ENCODE measurements at places on chromosomes 12 and 14.

DNA sequence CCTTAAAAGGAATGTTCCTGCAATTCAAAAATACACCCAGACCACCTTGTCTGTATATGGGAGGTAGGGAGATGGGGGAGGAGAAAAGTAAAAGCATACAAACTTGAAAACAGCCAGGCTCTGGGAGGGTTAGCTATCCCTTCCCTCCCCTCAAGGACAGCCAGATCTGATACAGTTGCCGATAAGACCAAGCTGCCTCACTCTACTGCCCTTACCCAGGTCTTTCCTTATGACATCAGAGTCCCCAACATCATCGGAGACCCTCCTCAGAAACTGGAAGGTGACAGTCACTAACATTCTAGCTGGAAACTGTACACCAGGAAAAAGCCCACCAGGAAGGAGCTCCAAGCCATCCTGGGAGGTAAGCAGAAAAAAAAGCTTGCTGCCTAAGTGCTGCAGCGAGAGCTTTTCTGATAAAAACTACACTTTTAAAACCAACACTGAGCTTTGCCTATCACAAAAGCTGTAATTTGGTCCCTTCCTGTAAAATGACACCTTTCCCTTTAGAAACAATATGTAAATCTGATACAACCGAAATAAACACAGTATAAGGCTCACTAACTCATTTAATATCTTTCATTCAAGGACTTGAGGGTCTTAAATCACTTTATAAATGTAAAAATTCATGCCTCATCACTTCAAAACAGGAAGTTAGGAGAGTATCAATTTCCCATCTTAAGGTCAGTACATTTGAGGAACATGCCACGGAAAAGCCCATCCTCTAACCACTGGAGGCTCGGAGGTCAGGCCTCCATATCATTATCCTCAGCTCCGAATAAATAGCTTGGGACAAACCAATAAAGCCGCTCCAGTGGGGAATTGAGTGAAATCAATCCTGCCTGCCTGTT is 20.4 kb upstream of the PLEKHH1 start:
- no peak overlapping the region for H3K4me3 ChIP-seq
- H3K4me1 ChIP-seq: peaks cover 12% of the 10 kb centered on the region
- DNase-seq: no peak
- H3K27ac ChIP-seq: no peak overlapping the region
- no peaks in the 10 kb centered on the region for H3K36me3 ChIP-seq

GRCh38 chr12:59345406-59345805 is 250.4 kb upstream of the SLC16A7 start:
- no peaks in the 10 kb centered on the region for H3K36me3 ChIP-seq
- no peak overlapping the region for H3K4me3 ChIP-seq
- H3K27me3 ChIP-seq: no peaks in the 10 kb centered on the region

- no peak overlapping the region for H3K4me3 ChIP-seq
- no peak for DNase-seq
- H3K27me3 ChIP-seq: no peaks in the 10 kb centered on the region
- no peaks in the 10 kb centered on the region for H3K36me3 ChIP-seq
- no peak overlapping the region for H3K27ac ChIP-seq
Measured at GRCh38 chr12:46483572-46484395, 111.2 kb upstream of the SLC38A2 start.

- no peak overlapping the region for H3K27ac ChIP-seq
- no peak overlapping the region for H3K4me3 ChIP-seq
- DNase-seq: no peak
- no peaks in the 10 kb centered on the region for H3K36me3 ChIP-seq
- H3K4me1 ChIP-seq: no peaks in the 10 kb centered on the region
Measured at GRCh38 chr12:93022603-93023340, 93.7 kb upstream of the EEA1 start.

GRCh38 chr14:81946834-81947798 is 413.5 kb upstream of the SEL1L start:
- no peak for DNase-seq
- H3K36me3 ChIP-seq: no peaks in the 10 kb centered on the region
- H3K4me3 ChIP-seq: no peak overlapping the region
- H3K27ac ChIP-seq: no peak overlapping the region

DNA sequence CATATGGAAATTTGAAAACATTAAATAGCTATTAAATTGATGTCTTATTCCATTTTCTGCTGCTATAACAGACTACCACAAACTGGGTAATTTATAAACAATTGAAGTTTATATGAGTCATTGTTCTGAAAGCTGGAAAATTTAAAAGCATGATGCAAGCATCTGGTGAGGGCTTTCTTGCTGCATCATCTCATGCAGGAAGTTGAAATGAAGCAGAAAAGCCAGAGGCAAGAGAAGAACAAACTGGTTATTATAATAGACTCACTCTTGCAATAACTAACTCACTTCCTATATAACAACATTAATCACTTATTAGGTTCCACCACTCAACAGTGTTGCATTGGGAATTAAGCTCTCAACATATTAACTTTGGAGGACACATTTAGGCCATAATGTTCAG is 1277.4 kb downstream of the LRFN5 start:
- H3K27ac ChIP-seq: no peak overlapping the region
- no peak overlapping the region for H3K4me3 ChIP-seq
- H3K27me3 ChIP-seq: no peaks in the 10 kb centered on the region
- DNase-seq: no peak
- H3K4me1 ChIP-seq: no peaks in the 10 kb centered on the region
- H3K36me3 ChIP-seq: no peaks in the 10 kb centered on the region

- H3K4me1 ChIP-seq: no peaks in the 10 kb centered on the region
- H3K4me3 ChIP-seq: no peak overlapping the region
- H3K27ac ChIP-seq: no peak overlapping the region
Measured at GRCh38 chr14:70538087-70538486, 3.3 kb upstream of the ADAM20 start.

DNA sequence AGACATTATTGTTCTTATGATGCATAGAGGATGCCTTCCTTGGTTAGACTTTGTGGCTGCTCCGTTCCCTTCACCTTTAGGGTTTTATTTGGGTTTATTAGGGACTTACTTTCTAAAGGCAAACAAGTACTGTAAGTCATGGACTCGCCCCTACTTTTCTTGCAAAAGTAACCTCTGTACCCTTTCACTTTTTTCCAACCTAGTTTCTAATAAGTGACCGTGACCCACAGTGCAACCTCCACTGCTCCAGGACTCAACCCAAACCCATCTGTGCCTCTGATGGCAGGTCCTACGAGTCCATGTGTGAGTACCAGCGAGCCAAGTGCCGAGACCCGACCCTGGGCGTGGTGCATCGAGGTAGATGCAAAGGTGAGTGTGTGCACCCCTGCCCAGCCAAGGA is 72.7 kb downstream of the SMOC1 start:
- no peaks in the 10 kb centered on the region for H3K4me1 ChIP-seq
- peaks cover 33% of the 10 kb centered on the region for H3K27me3 ChIP-seq
- no peak overlapping the region for H3K4me3 ChIP-seq
- no peaks in the 10 kb centered on the region for H3K36me3 ChIP-seq
- H3K27ac ChIP-seq: no peak overlapping the region

DNA sequence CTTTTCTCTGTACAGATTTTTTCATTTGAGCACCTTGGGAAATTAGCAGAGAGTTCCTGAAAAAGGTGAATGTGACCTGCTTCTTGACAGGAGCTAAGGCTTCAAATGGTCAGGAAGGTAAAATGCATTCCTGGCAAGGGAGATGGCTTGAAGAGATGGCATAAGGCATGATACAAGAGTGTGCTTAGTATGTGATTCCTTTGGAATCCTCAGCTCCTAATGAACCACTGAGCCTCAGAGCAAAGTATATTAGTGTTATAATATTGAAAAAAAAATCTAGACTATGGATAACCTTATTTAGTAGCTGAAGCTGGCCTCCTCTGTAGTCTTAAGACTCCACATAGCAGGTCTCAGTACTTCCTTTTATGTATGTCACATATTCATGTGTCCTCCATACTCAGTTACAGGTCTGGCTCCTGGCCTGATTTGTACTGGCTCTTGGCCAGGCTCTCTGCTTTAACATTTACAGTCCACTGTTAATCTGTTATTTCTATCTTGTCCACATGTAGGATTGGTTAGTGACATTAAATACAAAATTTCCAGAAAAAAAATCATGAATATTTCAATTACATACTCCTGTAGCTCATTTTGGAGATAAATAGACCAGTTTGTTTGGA is 17.9 kb downstream of the TOGARAM1 start:
- peaks cover 29% of the 10 kb centered on the region for H3K4me1 ChIP-seq
- H3K27ac ChIP-seq: no peak overlapping the region
- H3K27me3 ChIP-seq: no peaks in the 10 kb centered on the region
- no peak for DNase-seq

DNA sequence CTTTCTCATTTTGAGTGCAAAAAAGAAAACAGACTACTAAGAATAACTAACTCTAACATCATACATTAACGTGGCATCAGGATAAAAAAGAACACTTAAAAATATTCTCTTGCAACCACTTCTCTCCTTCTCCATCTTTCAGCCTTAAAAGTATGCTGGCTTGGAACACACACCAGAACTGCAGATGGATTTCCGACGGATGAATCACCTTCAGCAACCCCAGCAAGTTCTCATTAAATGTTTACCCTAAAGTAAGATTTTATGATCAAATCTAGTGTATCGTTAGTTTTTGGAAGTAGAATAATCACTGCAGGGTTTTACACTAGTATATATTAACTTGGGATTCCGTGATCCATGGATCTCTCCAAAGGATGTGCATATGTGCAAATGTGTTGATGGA is 1.2 kb downstream of the NEK9 start:
- peaks cover 8% of the 10 kb centered on the region for H3K36me3 ChIP-seq
- H3K4me3 ChIP-seq: peak overlapping the region; percentile 99
- H3K4me1 ChIP-seq: peaks cover 54% of the 10 kb centered on the region
- peak overlapping the region; percentile 100 for H3K27ac ChIP-seq

DNA sequence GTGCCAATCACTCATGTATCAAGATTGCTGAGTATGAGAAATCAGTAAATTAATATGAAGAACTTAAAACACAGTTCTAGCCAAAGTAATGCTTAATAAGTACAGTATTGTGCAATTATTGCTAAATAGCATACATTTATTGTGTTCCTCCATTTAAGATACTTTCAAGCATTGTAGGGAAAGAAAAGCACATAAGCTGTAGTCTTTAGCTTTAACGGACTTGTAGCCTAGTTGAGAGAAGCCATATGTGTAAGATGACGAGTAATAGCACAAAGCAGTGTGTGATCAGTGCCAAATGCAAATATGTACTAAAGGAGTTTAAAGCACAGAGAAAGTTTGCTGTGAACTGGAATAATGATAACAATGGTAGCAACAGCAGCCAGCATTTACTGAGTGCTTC is 38.1 kb downstream of the ETV6 start:
- H3K36me3 ChIP-seq: no peaks in the 10 kb centered on the region
- DNase-seq: no peak
- no peak overlapping the region for H3K27ac ChIP-seq
- H3K4me1 ChIP-seq: peaks cover 15% of the 10 kb centered on the region
- no peak overlapping the region for H3K4me3 ChIP-seq

- H3K4me3 ChIP-seq: peak overlapping the region; percentile 99
- DNase-seq: peak; percentile 61
- no peaks in the 10 kb centered on the region for H3K27me3 ChIP-seq
- H3K36me3 ChIP-seq: no peaks in the 10 kb centered on the region
- peak overlapping the region; percentile 100 for H3K27ac ChIP-seq
Measured at GRCh38 chr12:132445884-132446632, 43.9 kb upstream of the FBRSL1 start.

- no peak overlapping the region for H3K27ac ChIP-seq
- H3K4me3 ChIP-seq: no peak overlapping the region
- H3K4me1 ChIP-seq: peaks cover 12% of the 10 kb centered on the region
- H3K27me3 ChIP-seq: no peaks in the 10 kb centered on the region
- H3K36me3 ChIP-seq: peaks cover 29% of the 10 kb centered on the region
Measured at GRCh38 chr12:94386422-94386821, 73.2 kb downstream of the CEP83 start.

GRCh38 chr14:64730061-64730440 is 25.8 kb downstream of the PLEKHG3 start:
- H3K4me1 ChIP-seq: peaks cover 21% of the 10 kb centered on the region
- H3K27ac ChIP-seq: no peak overlapping the region
- H3K36me3 ChIP-seq: no peaks in the 10 kb centered on the region
- DNase-seq: no peak
- H3K4me3 ChIP-seq: no peak overlapping the region

DNA sequence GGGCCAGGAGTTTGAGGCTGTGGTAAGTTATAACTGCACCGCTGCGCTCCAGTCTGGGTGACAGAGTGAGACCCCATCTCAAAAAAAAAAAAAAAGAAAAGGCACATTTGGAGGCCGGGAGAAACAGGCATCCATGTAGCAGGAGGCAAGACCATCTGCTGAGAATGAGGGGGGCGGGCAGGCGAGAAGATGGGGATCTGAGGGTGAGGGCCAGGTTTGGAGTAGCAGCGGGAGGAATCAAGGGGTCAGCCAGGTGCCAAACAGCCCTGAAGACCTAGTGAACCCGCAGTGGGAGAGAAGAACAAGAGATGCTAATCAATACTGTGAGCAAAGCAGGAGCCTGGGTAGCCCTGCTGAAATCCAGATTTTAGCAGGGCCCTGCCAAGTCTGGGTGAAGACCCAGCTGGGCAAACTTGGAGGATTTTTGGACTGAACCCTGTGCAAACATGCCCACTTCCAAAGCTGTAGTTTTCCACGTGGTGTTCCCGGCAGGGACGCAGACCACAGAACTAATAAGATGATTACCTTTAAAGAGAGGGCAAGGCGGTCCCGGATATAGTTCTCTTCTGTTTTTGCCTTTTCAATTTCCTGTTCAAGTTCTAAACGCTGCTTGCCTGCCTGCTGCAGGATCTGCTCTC is 61.0 kb downstream of the NIN start:
- DNase-seq: no peak
- no peaks in the 10 kb centered on the region for H3K27me3 ChIP-seq
- peaks cover 3% of the 10 kb centered on the region for H3K36me3 ChIP-seq
- no peak overlapping the region for H3K27ac ChIP-seq
- peaks cover 32% of the 10 kb centered on the region for H3K4me1 ChIP-seq

GRCh38 chr14:88631091-88631490 is 68.3 kb downstream of the ZC3H14 start:
- H3K27me3 ChIP-seq: no peaks in the 10 kb centered on the region
- H3K27ac ChIP-seq: no peak overlapping the region
- no peak overlapping the region for H3K4me3 ChIP-seq
- no peak for DNase-seq

DNA sequence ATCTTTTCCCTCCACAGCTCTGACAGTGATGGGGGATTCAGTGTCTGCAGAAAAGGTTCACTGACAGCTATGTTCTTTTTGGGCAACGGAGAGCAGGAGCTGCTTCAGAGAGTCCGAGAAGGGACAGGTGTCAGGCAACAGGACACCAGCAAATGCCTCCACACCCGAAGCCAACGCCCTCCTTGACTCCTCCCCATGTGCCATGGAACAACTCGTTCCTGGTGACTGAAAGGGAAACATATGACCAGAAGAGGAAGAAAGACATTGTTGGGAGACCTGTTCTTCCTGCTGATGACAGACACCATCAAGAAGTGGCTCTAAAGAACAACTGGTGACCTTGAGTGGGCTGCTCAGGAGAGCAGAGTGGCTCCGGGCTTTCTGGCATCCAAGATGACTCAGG is 172.3 kb upstream of the NOS1 start:
- H3K4me1 ChIP-seq: no peaks in the 10 kb centered on the region
- H3K36me3 ChIP-seq: no peaks in the 10 kb centered on the region
- H3K27ac ChIP-seq: no peak overlapping the region
- DNase-seq: no peak
- no peaks in the 10 kb centered on the region for H3K27me3 ChIP-seq

- H3K36me3 ChIP-seq: no peaks in the 10 kb centered on the region
- no peak overlapping the region for H3K27ac ChIP-seq
- peak overlapping the region; percentile 35 for H3K4me3 ChIP-seq
Measured at GRCh38 chr14:75418850-75419768, 8.7 kb upstream of the JDP2 start.

Measured in activated T-cell treated with anti-CD3 and anti-CD28 coated beads, Interleukin-2, amount 50 U/mL, for 72 hours (primary cell).